ENCODE measurements at places on chromosomes 1 and 21.

GRCh38 chr1:41327383-41327999 lies 33.7 kb upstream of the FOXO6 start:
- no peak for DNase-seq

GRCh38 chr21:44990921-44991320 lies 51.1 kb downstream of the SLX9 start:
- DNase-seq: no peak

DNA sequence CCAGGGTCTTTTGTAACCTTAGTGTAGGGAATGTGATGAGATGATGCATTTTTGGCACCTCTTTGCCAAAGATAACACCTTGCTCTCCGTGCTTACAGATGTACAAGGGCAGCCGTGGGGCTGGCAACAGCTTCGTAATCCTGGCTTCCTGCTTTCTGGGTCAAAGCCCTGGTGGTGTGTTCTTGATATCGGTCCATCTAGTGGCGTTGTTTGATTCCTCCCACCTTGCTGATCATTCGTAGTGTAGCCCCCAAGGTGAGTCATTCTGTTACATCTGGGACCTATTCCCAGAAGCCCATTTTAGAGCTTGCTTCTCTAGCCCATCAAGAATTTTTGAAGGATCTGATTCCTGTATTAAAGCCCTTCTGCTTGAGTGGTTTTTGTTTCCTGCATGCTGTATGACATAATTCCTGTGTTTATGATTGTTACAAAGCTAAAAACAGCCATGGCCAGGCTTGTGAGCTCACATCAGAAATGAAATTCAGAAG lies 7.0 kb upstream of the CCT8 start:
- peak; percentile 21 for DNase-seq

DNA sequence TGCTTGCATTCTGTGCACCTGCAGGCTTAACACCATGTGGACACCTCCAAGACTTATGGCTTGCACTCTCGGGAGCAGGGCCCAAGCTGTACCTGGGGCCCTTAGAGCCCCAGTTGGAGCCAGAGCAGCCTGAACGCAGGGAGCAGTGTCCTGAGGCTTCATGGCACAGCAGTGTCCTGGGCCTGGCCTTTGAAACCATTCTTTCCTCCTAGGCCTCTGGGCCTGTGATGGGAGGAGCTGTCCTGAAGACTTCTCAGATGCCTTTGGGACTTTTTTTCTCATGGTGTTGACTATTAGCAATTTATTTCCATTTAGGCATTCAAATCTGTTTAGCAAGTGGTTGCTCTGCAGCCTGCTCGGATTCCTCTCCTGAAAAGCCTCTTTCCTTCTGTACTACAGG lies 11.0 kb downstream of the RPTN start:
- no peak for DNase-seq
